ENCODE measurements at places on chromosomes 6 and 20.

DNA sequence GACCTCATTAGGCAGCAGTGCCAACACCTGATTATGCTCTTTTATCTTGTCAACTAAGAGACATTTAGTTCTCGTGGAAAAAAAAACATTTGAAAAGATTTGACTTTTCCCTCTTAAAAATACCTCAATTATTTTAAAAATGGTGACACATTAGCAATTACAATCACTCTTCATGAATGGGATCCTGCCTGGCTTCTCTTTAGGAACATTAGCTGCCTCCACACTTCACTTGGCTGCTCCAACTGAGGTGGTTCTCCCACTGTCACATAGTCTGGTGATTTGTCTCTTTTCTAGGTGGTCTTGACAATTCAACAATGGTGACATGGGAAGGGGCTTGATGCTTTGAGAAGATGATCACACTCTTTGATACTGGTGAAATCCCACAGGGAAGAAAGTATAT, 26.2 kb upstream of the SLC35F1 start:
- DNase-seq, result no peak

DNA sequence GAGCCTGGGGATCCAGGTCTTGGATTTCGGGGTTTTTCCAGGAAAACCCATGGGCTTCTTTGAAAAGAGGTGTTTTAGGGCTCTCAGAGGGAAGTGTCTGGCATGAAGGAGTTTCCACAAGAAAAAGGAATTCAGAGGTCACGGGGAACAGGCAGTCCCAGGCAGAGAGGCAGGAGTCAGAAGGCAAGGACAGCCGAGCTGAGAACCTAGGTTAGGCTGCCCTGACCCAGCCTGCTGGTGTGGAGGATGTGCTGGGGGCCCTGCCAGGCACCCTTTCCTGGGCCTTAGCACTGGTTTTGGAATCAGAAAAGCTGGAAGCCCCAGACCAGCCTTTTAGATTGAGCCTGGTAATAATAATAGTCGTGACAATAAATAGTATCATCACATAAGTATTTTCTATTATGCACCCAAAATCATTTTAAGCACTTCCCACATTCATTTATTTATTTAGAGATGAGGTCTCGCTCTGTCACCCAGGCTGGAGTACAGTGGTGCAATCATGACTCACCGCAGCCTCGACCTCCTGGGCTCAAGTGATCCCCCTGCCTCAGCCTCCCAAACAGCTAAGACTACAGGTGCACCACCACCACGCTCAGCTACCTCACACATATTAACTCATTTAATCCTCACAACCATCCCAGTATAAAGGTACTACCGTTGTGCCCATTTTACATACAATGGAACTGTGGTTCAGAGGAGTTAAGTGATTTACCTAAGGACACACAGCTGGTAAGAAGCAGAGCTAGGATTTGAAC, 19.9 kb downstream of the TGM2 start:
- DNase-seq, result peak; percentile 52

- DNase-seq, result no peak
Measured at GRCh38 chr20:22616551-22616950, 32.2 kb upstream of the FOXA2 start.

GRCh38 chr6:10587656-10588406, 66.7 kb downstream of the GCNT2 start:
- no peak for DNase-seq

DNA sequence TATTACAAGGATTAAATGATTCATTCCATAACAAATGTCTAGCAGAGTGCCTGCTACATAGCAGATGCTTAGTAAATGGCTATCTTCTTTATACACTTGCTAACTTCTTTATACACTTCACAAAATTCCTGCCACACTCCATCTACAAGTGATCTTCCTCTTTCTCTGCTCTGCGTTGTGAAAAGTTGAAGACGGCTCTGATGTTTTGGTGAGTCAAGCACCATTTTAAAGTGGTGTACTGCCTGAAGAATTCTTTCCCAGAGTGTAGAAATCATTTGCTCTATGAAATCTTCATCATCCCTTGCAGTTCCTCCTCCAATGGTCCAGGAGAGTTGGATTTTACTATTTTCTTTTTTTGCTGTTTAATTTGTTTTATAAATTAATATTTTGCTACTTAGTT, 74.9 kb downstream of the TNFAIP3 start:
- no peak for DNase-seq

- no peak for DNase-seq
Measured at GRCh38 chr6:143958839-143959399, 49.1 kb downstream of the PLAGL1 start.

- peak; percentile 58 for DNase-seq
Measured at GRCh38 chr6:43506667-43507471, 3.3 kb downstream of the LRRC73 start.

Data from HFFc6 (cell line).